Activated CD8-positive, alpha-beta T cell treated with anti-CD3 and anti-CD28 coated beads, Interleukin-2, amount 10 ng/mL, durations not matched to agents 7 days and 5 days (primary cell): ENCODE measurements at places on chromosomes 12 and 14. TPM values are rescaled to one million over a fixed set of nuclear protein-coding genes. Genes with fewer than 3 reads are reported as not detected.

The PRB3 gene
- total RNA-seq: not detected

The HAL gene
- 0.63 TPM for total RNA-seq

The SLC6A12 gene
- total RNA-seq: not detected

The ANG gene
- 1.4 TPM for total RNA-seq

The DIO2 gene
- not detected for total RNA-seq

The STX2 gene
- 24.5 TPM for total RNA-seq

The NEUROD4 gene
- total RNA-seq: not detected

The CATSPERB gene
- 0.92 TPM for total RNA-seq

The LAG3 gene
- 43.0 TPM for total RNA-seq

The TMEM233 gene
- total RNA-seq: not detected

The KCNA1 gene
- total RNA-seq: not detected

The IFNG-AS1 gene
- total RNA-seq: 0.21 TPM

The TIGAR gene
- 14.7 TPM for total RNA-seq

The GRIN2B gene
- total RNA-seq: not detected

The COPZ1 gene
- 105 TPM for total RNA-seq

The CACNB3 gene
- 13.1 TPM for total RNA-seq

The ADSS1 gene
- total RNA-seq: 1.8 TPM

The THTPA gene
- total RNA-seq: 7.3 TPM

The SYCP3 gene
- 1.7 TPM for total RNA-seq

The RNASE12 gene
- not detected for total RNA-seq

The FGF23 gene
- total RNA-seq: not detected

The TBX3 gene
- total RNA-seq: not detected

The C1RL gene
- 21.5 TPM for total RNA-seq

The PTGER2 gene
- 116 TPM for total RNA-seq

The OVCH1 gene
- total RNA-seq: not detected

The OR6C2 gene
- total RNA-seq: not detected

The DCN gene
- total RNA-seq: not detected

The SP1 gene
- 76.5 TPM for total RNA-seq

The ADGRD1 gene
- not detected for total RNA-seq

The CABP1 gene
- not detected for total RNA-seq

The TEX22 gene
- 1.9 TPM for total RNA-seq
